ENCODE measurements at places on chromosomes 16 and 17.
A peak's percentile ranks its signal among the peaks of the same experiment; 100 is the strongest.

GRCh38 chr16:81593481-81593880 is 148.9 kb downstream of the CMIP start:
- DNase-seq = no peak

- peak; percentile 33 for DNase-seq
Observed at GRCh38 chr17:74862108-74862901, 2.6 kb upstream of the GRIN2C start.

DNA sequence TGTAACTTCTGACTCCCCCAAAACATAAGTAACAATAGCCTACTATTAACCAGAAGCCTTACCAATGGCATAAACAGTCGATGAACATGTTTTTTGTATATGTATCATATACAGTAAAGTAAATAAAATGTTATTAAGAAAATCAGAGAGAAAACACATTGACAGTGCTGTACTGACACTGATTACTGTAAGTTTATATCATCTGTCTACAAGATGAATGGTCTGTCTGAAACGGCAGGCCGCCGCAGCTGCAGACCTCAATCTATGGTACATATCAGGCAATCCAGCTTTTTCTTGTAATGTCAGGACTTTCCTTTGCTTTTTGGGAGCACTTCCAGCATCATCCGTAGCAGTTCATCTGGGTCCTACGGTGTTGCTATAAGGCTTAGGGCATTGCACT is 44.2 kb upstream of the RPH3AL start:
- DNase-seq = no peak

- no peak for DNase-seq
Observed at GRCh38 chr17:571224-571623, 143.4 kb downstream of the VPS53 start.

GRCh38 chr16:30108059-30108850 is 5.1 kb downstream of the GDPD3 start:
- DNase-seq = no peak

DNA sequence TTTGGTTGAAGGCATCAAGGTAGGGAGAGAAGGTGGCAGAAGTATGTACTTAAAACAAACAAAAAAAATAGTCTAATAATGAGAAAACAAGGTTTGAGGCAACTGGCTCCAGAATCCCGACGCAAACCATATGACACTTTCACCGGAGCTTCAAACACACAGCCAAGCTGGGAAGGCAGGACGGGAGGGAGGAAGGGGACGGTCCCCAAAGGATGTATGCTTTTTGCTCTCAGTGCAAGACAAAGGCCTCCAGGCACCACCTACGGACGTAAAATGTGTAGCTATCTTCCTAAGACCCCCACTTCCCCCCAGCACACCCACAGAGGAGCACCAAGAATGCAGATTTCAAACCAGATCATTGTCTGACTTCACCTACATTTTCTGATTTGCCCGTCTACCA is 102.3 kb downstream of the ZFHX3 start:
- no peak for DNase-seq

GRCh38 chr17:46001390-46002310 is 2.6 kb downstream of the STH start:
- no peak for DNase-seq

- DNase-seq = peak; percentile 44
Observed at GRCh38 chr17:56656701-56657327, 63.3 kb downstream of the NOG start.

GRCh38 chr16:88373927-88374492 is 8.7 kb upstream of the ZNF469 start:
- no peak for DNase-seq

GRCh38 chr17:72743037-72743467 is 349.4 kb downstream of the SLC39A11 start:
- DNase-seq = no peak

- DNase-seq = no peak
Observed at GRCh38 chr17:34581446-34582184, 2.2 kb downstream of the TMEM132E start.

DNA sequence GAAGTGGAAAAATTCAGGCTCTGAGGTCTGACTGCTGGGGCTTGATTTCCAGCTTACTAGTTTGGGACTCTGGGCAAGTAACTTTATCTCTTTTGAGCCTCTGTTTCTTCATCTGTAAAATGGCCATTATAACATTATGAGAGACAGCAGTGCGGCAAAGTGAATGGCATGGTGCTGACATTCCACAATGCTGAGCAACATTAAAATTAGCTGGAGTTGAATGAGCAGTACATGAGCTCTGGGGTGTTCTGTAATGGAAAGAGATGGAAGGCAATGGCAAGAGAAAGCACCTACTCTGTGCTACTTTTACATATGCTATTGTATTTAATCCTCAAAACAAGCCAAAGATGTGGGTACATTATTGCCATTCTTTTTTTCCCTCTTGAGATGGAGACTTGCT is 535.7 kb upstream of the CDH11 start:
- DNase-seq = no peak

- no peak for DNase-seq
Observed at GRCh38 chr17:6384481-6384880, 50.4 kb downstream of the AIPL1 start.

DNA sequence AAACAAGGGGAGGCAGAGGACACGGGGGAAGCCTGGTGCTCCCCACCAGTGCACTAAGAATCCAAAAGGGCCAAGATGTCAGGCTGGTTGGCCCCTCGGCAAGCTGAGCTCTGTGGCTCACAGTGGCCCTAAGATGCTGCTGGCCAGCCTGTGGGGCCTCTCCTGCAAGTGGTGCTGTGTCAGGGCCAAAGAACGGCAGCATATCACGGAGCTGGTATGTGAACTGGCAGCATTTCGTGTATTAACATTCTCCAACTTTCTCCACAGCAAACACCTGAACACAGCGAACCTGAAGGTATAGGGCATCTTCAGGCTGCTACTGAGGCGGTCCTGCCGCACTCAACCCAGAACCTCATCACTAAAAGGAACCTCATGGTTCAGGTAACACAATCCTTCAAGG is 34.8 kb downstream of the VAC14 start:
- no peak for DNase-seq

DNA sequence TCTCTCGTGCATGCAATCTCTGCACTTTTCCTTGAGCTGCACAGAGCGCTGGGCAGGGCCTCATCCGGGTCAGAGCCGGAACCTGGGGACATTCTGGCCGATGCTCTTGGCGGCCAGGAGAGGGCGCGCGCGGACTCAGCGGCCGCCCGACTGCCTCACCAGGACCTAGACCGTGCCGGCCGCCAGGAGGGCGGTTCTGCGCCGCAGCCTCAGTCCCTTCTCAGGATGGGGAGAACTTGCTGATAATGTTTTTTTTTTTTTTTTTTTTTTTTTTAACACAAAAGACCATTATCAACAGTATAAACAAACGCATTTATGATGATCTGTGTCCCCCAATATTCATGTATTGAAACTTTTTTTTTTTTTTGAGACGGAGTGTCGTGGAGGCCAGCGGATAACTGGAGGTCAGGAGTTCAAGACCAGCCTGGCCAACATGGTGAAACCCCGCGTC is 8.1 kb upstream of the FLYWCH2 start:
- DNase-seq = peak; percentile 69

DNA sequence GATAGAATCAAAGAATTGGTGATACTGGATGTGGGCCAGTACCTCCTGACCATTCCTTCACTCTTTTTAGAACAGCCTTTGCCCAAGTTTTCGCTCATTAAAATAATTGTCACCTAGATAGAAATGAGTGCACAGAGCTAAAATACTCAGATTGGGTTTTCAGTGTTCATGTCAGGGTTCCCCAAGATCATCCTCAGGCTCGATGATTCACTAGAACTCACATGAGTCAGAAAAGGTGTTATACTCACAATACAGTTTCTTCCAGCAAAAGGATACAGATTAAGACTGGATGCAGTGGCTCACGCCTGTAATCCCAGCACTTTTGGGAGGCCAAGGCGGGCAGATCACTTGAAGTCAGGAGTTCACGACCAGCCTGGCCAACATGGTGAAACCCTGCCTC is 19.9 kb downstream of the ERCC4 start:
- no peak for DNase-seq

DNA sequence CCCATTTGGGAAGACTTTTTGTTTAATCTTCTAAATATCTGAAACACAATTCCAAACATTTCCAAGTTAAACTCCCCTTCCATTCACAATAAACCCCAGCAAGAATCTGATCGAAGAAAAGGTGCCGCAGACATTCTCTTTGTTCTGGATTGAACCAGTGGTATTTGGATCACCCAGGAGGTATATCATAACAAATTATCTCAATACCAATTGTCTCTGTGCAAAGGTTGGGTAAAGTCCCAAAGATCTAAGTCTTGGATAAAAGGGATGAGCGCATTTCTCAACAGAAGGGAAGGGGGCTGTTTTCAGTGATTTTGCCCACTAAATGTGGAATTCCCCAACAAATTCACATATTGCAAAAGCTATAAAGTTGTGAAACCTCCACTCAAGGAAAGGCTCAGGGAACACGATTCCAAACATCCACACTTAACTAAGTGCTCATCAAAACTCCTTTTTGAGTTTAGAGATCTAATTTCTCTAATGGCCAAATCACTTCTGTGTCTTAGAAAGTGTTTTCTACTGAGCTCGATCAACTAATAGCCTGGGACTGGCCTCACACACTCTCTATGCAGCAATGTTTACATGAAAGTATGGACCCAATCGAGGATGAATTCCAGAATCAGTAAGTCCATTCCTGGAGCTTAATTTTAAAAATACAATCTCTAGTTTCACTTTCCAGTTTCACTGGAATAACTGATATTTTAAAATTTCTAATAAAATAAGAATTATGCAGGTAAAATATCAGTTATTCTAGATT is 30.9 kb downstream of the SALL1 start:
- DNase-seq = no peak

DNA sequence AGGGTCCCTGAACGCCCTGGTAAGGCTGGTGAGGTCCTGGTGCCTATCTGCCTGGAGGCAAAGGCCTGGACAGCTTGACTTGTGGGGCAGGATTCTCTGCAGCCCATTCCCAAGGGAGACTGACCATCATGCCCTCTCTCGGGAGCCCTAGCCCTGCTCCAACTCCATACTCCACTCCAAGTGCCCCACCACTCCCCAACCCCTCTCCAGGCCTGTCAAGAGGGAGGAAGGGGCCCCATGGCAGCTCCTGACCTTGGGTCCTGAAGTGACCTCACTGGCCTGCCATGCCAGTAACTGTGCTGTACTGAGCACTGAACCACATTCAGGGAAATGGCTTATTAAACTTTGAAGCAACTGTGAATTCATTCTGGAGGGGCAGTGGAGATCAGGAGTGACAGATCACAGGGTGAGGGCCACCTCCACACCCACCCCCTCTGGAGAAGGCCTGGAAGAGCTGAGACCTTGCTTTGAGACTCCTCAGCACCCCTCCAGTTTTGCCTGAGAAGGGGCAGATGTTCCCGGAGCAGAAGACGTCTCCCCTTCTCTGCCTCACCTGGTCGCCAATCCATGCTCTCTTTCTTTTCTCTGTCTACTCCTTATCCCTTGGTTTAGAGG is 23.5 kb upstream of the BEAN1 start:
- DNase-seq = no peak

DNA sequence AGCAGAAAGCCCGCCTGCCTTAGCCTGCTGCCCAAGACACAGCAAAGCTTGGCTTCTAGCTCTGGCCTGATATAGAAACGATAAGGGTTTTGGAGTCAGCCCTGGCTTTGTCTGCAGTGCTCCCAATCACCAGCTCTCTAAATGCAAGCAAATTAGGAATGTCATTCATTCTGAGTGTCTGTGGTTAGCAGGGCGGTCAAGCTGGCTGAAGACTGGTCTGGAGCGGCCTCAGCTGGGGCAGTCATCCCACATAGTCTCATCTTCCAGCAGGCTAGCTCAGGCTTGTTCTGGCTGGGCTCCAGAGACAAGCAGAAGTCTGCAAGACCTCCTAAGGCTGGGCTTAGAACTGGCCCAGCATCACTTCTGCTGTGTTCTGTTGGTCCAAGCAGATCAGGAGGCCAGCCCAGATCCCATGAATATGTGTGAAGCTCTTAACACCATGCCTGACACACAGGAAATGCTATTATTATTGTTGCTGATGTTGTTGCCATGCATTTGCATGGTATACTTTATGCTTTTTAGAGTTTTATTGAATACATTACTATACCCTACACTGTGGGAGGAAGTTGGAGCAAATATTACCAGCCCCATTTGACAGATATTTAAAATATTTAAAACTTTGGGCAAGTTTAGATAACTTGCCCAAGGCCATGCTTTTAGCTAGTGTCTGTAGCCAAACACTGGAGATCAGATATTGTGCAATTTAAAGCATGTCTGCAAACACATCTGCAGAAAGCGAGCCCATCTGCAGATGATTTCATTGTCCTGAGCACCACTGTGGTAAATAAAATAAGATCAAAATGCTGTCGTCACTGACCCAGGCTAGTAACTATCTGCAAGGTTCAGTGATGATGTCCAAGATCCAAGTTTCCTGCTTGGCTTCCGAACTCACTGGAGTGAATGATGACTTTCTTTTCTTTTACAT is 24.8 kb downstream of the TMC7 start:
- DNase-seq = peak; percentile 29

DNA sequence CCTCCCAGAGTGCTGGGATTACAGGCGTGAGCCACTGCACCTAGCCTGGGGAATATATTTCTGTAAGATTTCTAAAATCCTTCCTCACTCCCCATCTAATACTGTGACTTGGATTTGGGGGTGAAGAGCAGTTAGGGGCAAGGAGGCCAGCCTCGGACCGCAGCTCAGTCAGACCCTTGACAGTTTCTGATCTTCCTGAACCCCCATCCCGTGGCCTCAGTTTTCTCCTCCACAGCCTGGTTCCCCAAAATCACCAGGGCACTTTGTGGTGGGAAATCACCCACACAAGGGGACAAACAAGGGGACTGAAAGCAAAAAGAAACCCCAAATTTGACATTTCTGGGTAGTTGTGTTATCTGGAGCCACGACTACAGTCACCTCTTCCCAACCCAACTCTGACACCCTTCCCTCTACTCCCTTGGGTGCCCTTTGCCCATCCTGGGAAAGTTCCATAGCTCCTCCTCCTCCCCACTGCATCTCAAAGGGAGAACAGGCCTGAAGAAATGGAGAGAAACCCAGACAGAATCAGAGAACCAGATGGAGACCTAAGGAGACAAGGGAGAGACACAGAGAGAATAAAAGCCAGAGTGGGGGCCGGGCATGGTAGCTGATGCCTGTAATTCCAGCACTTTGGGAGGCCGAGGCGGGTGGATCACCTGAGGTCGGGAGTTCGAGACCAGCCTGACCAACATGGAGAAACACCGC is 2.8 kb upstream of the STAT5A start:
- DNase-seq = no peak

DNA sequence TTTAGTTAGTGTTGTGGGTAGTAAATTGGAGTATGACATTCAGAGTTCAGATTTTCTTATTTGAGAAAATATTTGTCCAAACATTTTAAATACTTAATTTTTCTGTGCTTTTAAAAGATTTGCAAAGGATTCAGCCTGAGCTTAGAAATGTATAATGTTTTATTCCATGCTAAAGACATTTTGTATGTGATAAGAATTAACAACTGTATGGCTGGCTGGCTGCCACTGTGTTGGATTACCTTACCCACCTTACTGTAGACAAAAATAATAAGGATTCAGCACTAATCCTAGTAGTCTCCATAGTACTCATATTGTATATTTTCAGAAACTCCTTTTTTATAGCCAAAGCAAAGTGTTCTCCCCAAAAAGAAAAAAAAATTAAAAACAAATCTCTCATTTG is 74.8 kb downstream of the TANC2 start:
- no peak for DNase-seq

GRCh38 chr16:578870-579405 is 9.2 kb downstream of the PIGQ start:
- DNase-seq = peak; percentile 67
